ENCODE measurements at places on chromosomes 7 and 10. TPM values are rescaled to one million over a fixed set of nuclear protein-coding genes. Genes with fewer than 3 reads are reported as not detected.
A peak's percentile ranks its signal among the peaks of the same experiment; 100 is the strongest.

GRCh38 chr7:43612128-43612527 is 29.2 kb downstream of the STK17A start:
- no peak for DNase-seq

DNA sequence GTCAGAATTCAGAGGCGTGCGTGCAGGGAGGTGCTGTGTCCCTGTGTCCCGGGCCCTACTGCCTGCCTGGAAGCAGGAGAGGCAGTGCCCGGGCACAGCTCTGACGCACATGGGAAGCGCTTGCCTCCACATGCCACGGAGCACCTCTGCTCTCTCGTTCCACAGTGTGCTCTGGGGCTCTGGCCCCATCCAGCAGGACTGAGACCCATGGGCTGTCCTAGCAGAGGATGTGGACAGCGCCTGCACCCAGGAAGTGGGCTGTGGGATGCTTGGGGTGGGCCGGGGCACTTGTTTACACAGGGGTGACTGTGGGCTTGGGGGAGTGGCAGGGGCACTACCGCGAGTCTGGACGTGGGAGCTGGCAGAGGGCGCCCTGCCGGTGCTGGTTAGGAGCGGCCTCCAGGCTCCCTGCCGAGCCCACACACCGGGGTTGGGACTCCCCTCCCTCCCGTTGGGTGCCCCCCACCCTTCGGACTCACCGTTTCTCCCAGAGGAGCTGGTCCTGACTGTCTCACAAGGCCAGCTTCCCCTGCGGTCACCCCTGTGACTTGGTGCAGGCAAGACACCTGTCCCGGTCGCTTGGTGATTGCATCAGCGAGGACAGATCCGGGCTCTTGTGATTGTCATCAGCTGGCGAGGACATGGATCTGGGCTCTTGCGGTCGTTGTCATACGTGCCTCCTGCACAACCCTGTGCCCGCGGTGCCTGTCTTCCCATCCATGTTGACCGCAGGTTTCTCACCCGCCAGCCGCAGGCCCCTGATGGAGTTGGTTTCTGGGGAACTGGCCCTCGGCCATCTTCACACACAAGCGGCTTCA is 83.1 kb downstream of the NKX6-2 start:
- peak; percentile 8 for DNase-seq

GRCh38 chr10:85600026-85600743 is 766.4 kb downstream of the GRID1 start:
- DNase-seq, result no peak

GRCh38 chr10:95819620-95820329 is 63.8 kb downstream of the ENTPD1 start:
- no peak for DNase-seq

- DNase-seq, result no peak
Observed at GRCh38 chr10:80598951-80599350, 61.2 kb downstream of the SH2D4B start.

Gene SLC26A3
- total RNA-seq, result not detected

DNA sequence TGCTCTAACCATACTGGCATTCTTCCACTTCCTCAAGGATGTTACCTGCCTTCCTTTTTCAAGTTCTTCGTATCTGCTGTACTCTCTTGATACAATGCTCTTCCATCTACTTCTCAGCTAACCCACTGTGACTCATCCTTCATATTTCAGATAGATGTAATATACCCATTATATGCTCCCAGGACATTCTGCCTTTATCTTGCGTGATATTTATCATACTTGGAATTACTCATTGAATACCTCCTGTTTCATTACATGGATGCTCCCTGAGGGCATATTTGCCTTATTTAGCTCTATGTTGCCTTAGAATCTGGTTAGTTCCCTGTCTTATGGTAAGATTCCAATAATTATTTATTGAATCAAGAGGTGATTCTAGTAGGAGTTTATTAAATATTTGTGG is 706.4 kb downstream of the SORCS3 start:
- DNase-seq, result peak; percentile 3

- no peak for DNase-seq
Observed at GRCh38 chr10:127776816-127777215, 39.8 kb downstream of the FOXI2 start.

- DNase-seq, result peak; percentile 36
Observed at GRCh38 chr10:89283936-89284475, 17.8 kb upstream of the IFIT2 start.

GRCh38 chr7:27375958-27376357 is 133.4 kb downstream of the EVX1 start:
- DNase-seq, result no peak

Gene ADCYAP1R1
- total RNA-seq, result not detected

Gene SMIM30
- total RNA-seq, result 63.2 TPM

GRCh38 chr10:107148906-107149305 is 15.6 kb downstream of the SORCS1 start:
- no peak for DNase-seq

DNA sequence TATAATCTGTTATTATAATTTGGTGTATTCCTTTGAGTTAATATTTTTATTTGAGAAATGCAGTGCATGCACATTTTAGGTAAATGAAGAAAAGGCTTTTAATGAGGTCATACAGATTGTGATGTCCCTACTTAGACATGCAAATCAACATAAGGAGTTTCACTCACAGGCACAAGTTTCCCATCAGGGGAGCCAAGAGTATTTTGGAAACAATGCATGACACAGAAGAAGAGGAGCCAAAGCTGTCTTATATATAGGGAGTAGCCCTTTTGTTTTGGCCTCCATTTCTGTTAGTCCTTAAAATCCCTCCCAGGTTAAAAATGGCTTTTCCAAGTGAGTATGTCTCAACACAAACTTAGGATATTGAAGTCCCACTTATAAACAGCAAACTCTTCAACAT is 703.4 kb upstream of the ANKRD30A start:
- no peak for DNase-seq

Gene KLF14
- total RNA-seq, result not detected

DNA sequence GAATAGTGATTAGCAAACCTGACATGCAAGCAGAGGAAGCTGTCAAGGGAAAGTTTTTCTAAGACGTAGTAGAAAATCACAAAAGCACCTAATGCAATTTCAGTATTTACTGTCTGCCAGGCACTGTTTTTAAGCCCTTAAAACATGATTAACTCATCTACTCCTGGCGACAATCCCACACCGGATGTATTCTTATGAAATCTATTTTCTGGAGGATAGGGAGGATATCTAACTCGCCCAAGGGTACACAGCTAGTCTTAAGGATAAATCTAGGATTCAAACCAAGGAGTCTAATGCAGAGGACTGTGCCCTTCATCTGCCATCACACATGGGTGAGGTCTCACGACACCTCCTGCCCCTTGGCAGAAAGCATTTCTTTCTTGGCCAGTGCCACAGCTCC is 47.8 kb upstream of the FIGNL1 start:
- DNase-seq, result no peak

- DNase-seq, result no peak
Observed at GRCh38 chr10:114334301-114334700, 70.0 kb downstream of the AFAP1L2 start.

Gene MYL10
- not detected for total RNA-seq

DNA sequence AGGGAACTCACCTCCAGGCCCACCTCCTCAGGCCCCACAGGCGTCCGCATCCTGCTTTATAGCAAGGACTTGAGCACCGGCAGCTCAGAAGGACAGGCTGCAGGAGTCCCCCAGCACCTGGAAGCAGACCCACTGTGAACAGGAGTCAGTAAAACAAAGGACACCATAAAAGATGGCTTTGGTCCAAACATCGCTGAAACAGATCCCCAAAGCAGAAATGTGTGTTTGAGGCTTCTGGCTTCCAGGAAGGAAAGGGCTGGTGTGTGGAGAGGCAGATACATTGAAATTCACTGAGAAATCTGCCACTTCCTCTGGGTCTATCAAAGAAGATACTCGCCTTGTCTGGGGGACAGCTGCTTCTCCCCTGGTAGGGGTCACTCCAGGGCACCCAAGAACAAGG is 286.2 kb downstream of the PLXNA4 start:
- DNase-seq, result no peak

GRCh38 chr10:59898125-59898835 is 8.1 kb downstream of the CCDC6 start:
- DNase-seq, result no peak

Gene STAG3
- 0.34 TPM for total RNA-seq

- DNase-seq, result no peak
Observed at GRCh38 chr7:43004082-43004481, 71.9 kb downstream of the MRPL32 start.

Gene RASSF4
- 0.21 TPM for total RNA-seq

DNA sequence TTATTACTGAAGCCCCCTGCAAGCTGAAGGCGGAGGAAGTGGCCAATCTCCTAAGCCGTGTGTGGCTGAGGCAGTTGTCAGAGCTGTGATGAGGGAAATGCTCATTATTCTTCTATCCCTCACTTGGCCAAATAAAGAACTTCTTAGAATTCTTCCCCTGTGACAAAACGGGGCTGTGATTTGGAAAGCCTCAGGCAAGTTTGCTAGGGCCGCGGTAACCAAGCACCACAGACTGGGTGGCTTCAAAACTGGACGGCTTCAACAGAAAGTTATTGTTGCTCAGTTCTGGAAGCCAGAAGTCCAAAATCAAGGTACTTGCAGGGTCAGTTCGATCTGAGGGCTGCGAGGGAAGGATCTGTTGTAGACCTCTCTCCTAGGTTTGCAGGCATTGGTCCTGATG is 72.3 kb upstream of the STEAP1B start:
- peak; percentile 77 for DNase-seq

Gene GPNMB
- total RNA-seq, result 15.1 TPM

Gene TRIM73
- total RNA-seq, result 0.37 TPM

GRCh38 chr7:127884066-127884559 is 147.1 kb downstream of the LRRC4 start:
- DNase-seq, result no peak

Gene MUC12
- 0.21 TPM for total RNA-seq
